ENCODE measurements at places on chromosomes 4 and X. TPM values are rescaled to one million over a fixed set of nuclear protein-coding genes. Genes with fewer than 3 reads are reported as not detected.

- no peak for DNase-seq
These were observed 236.6 kb upstream of the ANKRD50 start for GRCh38 chr4:124948976-124949597.

GRCh38 chrX:150565551-150565950 is 2.9 kb upstream of the MTM1 start:
- no peak for DNase-seq

DNA sequence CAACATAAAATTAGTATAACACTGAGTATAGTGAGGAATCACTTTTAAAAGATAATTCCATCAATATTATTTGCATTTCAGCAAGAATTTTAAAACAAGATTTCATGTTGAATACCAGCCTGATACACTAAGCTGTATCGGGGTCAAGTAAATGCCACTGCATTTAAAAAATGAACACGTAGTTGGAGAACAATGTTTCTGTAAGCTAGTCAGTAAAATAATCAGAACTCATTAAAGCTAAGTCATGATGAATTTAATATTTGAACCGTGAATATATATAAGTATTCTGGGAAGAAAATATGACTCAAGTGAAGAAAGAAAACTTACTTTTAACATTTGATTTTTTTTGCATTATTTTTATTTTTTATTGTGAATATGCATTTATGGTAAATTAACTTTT is 611.0 kb upstream of the PABPC4L start:
- no peak for DNase-seq

GRCh38 chr4:174999407-174999806 is 81.2 kb downstream of the ADAM29 start:
- no peak for DNase-seq

DNA sequence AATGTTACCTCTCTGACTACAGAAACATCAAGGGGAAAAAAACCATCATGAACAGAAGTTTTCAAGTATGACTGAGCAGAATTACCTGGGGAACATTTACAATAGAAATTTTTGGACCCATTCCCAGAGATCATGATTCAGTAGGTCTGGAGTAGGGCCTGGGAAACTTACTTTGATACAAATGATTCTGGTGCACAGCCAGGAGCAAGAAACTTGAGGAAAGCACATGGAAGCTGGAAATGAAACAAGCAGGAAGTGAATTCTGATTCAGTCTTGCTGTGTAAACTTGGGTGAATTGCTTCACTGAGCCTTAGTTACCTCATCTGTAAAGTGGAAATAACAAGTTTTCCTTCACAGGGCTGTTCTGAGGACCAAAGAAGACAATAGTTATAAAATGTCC is 192.5 kb upstream of the TAPT1 start:
- no peak for DNase-seq

GRCh38 chrX:32395878-32396277 is 815.5 kb downstream of the DMD start:
- DNase-seq: no peak

CTPS2 gene
- 52.2 TPM for polyA plus RNA-seq

ZMAT1 gene
- 46.6 TPM for polyA plus RNA-seq

SRPX2 gene
- 16.9 TPM for polyA plus RNA-seq

PWWP3B gene
- polyA plus RNA-seq: 3.3 TPM

Data from left kidney (tissue), 8 donors.